ENCODE measurements at places on chromosomes 4 and X.

- no peak for DNase-seq
Observed at GRCh38 chr4:153341575-153342090, 2.9 kb upstream of the MND1 start.

- DNase-seq: peak; percentile 57
Observed at GRCh38 chr4:145061318-145061920, 36.6 kb downstream of the ANAPC10 start.

DNA sequence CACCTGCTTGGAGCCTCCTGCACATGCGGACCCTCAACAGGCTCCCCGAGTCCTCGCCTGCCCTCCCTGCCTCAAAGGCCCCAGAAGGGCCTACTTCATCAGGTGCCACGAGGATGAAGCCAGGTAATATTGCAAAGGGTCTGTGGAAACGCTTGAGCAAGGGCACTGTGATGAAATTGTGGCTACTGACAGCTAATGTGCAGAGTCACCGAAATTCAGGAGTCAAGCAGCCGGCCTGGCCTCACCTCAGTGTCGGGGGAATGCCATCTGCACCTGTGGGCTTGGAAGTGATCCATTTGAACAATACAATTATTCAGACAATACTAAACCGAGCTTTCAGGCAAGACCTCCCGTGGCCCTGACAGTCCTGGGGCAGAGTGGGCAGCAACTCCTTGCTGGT is 3.1 kb upstream of the FGFR3 start:
- no peak for DNase-seq

DNA sequence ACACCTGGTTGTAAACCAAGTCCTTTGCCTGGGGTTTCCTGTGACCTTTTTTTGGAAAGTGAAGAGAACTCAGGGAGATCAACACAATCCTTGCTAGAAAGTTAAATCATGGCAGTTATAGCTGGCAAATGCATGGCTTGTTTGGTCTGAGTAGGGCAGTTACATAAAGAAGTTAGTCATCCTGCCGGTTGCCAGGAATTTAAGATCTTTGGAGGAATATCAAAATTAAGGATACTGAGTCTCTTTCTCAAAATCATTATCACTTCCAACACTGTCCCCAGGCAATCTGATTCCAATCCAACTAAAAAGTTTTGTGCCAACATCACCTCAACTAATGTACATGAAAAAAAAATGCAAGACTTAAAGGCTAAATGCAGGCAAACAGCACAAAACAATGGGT is 40.3 kb downstream of the C4orf54 start:
- DNase-seq: no peak

- no peak for DNase-seq
Observed at GRCh38 chrX:34509394-34509793, 147.7 kb downstream of the TMEM47 start.

- DNase-seq: no peak
Observed at GRCh38 chr4:26000274-26000950, 86.4 kb downstream of the SMIM20 start.

DNA sequence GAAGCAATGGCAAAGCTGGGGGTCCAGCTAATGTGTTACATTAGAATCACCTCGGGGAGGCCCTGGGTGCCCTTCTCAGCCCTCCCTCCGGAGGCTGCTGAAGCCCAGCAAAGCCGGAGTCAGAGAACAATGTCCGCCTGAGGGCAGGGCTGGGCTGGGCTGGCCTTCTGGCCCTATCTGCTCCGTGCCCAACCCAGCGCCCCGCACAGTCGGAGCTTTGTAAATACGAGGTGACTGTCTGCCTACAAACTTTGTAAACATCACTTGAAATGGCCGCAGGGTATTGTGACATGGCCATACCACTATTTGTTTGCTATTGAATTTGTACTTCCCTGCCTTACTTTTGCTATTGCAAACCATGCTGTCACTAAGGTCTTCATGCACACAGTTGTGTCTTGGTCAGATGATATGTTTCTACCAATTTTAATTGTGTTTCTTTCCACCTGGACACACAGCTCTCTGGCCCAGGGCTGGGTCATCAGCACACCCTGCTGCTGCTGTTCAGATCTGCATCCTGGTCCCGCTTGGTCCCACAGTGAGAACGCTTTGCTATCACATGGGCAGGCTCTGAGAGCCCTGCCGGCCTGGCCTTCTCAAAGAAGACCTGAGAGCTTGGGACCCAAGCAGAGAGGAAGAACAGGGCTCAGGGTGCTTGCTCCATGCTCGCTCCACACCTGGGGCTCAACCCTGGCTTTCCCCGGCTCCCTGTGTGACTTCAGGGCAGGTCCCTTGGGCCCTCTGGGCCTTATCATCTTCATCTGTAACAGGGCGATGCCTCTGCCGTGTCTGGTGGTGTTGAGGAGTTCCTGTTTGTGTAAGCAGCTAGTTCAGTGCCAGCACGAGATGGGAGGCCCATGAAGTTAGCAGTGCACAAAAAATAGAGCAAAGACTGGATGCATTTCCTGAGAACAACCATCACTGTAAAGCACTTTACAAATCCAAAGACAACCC is 2.3 kb downstream of the S100P start:
- DNase-seq: no peak

GRCh38 chrX:105323928-105324327 is 103.4 kb upstream of the TEX13A start:
- DNase-seq: no peak

- DNase-seq: no peak
Observed at GRCh38 chr4:85498068-85498733, 23.3 kb downstream of the ARHGAP24 start.

DNA sequence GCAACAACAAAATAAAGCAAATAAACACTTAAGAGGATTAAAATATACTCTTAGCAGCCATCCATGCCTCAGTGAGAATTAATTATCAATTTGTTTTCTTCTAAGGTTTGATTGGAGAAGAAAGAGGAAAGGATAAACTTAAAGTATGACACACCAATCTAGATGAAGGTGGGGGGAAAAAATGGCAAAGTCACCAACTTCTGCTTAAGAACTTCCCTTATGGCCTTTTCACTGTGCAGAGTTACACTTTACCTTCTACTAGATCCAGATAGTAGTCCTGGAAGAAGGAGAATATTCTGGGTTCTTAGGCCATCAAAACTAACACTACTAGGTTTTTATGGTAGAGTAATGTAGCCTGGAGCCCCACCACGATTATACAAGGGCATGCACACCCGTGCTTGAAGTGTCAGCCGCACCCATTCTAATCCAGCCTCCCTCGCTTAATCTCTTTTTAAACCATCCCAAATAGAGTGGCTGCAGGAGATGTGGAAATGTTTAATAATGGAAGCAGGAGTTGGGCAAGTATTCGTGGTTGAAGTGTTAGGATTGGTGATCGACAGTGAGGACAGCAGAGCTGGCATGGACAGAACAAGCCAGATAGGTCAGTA is 14.1 kb downstream of the ENPEP start:
- no peak for DNase-seq

DNA sequence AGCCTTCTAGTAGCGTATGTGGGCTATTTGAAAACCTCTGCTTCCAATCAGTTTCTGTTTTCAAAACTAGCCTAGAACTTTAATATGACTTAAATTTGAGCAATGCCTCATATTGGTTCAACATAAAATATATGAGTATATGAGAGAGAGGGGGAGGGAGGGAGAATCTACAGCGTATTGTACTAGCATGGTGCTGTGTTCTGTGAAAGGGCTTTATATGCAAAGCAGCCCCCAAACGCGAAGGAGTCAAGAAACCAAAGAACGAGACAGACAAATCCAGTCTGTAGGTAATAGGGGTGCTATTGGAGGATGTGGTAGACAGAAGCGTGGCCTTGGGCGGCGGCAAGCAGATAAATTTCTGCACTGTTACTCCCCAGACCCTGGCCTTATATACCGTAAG is 784 bp upstream of the ANXA5 start:
- DNase-seq: no peak

GRCh38 chrX:154348646-154349358 is 25.6 kb downstream of the FLNA start:
- DNase-seq: peak; percentile 78

- no peak for DNase-seq
Observed at GRCh38 chr4:112753333-112753732, 116.4 kb downstream of the LARP7 start.

- DNase-seq: no peak
Observed at GRCh38 chrX:9267415-9267814, 197.4 kb upstream of the TBL1X start.

DNA sequence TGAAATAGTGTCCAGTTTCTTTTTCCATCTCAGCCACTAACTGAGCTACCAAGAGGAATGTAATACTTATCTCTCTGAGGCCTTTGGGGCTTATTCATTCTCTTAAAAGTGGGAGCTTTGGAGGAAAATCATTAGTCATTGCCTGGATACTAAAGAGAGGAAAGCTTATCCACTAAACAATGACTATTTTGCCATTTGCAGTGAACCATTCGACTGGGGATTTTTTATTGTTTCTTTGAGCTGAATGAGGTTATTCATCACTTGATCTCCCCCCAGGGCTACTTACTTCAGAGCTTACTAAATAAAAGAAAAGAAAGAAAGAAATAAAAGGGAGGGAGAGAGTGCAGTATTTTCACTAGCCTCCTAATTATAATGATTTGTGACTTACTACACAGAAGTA is 1329.5 kb upstream of the TENM3 start:
- DNase-seq: peak; percentile 34

DNA sequence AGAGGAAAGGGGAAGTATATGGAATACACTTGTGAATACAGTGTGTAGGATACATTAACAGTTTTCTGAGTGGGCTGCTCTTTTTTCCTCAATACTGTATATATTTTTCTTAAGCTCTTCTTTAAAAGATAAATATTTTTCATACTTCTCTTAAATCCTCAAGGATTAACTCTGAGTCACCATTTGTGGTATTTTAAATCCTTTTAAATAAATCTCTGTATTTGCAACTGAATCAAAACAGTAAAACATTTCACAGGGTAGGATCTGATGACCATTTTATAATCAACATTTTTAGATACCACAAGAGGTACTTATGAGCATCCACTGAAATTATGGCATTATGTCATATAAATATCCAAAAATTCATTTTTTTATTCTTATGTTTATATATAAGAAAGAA is 87.6 kb downstream of the GAB1 start:
- no peak for DNase-seq

GRCh38 chrX:65772842-65773241 is 105.4 kb downstream of the MSN start:
- no peak for DNase-seq

DNA sequence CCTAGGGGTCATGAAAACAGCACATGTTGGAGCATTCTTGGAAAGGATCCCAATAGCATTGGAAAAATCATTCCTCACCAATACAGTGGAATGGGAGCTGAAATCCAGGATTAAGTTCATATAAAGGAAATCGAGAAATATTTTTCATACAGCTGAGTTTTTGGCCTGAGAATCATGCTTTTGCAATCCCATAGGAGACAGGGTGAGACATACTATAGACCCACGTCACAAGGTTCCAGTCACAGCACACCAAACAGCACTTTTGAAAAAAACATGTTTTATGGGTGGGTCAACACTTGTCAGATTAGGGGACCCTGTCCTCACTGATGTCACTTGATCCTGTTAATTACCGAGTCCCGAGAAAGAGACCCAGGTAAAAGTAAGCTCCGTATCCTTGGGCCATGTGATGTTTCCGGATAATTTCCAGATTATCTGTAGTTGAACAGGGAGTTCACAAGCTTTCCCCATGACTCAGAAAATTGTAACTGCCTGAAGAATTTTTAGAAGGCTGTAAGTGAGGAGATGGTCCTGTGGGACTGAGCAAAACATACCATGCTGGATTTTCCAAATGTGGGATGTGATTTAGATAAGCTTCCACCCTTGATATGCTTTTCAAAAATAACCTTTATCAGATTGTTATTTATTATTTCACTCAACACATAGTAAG is 80.9 kb upstream of the TLR3 start:
- no peak for DNase-seq

GRCh38 chr4:34733185-34733941 is 1511.0 kb downstream of the ARAP2 start:
- no peak for DNase-seq

DNA sequence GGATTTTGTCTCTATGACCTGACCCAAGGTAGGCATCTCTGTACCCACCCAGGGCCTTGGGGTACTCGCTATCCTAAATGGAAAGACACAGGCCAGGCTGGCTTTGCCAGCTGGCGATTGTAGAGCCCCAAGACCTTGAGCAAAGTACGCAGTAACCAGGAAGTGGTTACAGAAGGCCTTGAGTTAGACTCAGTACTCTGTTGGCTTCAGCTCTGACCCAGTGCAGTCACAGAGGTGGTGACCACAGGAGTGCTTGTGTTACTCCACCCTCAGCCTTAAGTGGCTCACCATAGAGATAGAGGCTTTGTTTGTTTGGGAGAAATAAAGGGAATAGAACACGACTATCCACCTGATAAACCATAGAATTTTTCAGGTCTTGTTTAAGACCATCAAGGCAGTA is 880.5 kb upstream of the POU3F4 start:
- no peak for DNase-seq

- no peak for DNase-seq
Observed at GRCh38 chr4:8035371-8035780, 95.7 kb upstream of the AFAP1 start.

DNA sequence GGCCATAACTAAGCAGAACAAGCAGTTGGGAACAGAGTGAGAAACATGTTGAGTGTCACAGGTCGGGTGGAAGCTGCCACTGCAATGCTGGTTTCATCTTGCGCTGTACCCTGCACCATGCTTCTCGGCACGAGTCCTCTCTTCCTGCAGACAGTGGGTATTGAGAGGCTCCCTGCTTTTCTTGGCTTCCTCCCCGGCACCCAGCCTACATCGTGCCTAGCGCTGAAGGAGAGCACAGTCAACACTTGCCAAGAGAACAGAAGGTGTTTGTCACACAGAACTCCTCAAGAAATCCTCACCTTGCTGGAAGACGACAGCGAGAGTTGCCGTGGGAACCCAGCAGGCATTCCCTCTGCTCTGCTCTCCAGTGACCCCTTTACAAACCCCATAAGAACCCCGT is 53.6 kb downstream of the EVC2 start:
- no peak for DNase-seq

- no peak for DNase-seq
Observed at GRCh38 chr4:100041646-100042045, 91.6 kb upstream of the H2AZ1 start.

DNA sequence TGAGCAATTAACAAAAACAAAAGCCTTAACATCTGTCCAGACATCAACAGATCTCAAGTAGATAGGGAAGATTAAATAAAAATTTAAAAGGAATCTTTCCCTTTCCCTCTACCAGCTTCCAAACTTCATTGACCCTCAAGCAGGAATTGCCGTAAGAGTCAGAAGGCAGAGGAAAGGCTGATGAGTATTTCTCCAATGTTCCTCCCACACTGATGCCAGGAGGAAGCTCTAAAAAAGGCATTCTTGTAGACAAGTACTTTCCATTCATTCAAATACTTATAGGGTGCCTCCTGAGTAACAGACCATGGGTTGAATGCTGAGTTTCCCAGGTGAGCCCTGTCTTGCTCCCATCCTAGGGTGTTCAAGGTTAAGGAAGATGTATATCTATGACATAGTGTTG is 151.6 kb upstream of the GPC4 start:
- DNase-seq: no peak

All from kidney (tissue), 22 donors.